Stimulated activated CD8-positive, alpha-beta memory T cell treated with anti-CD3 and anti-CD28 coated beads, Interleukin-7, amount 100 ng/mL, for 1 hour (primary cell): ENCODE measurements at places on chromosomes 7 and 10.

GRCh38 chr7:71691538-71691937, 559.6 kb downstream of the GALNT17 start:
- DNase-seq: no peak

GRCh38 chr10:130816116-130816901, 495.2 kb downstream of the TCERG1L start:
- no peak for DNase-seq

GRCh38 chr7:76049295-76049694, 1.4 kb downstream of the MDH2 start:
- DNase-seq: no peak

DNA sequence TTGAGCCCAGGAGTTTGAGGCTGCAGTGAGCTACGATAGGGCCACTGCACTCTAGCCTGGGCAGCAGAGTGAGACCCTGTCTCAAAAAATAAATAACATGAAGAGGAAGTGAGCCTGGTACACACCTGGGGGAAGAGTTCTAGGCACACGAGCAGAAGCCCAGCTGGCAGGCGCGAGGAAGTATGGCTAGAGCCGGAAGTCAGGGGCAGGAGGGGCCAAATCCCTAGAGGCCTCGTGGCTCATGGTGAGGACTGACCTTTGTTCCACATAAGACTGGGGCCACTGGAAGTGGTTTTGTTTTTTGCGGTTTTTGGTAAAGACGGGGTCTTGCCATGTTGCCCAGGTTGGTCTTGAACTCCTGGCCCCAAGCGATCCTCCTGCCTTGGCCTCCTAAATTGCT, 117.6 kb downstream of the HIP1 start:
- no peak for DNase-seq

DNA sequence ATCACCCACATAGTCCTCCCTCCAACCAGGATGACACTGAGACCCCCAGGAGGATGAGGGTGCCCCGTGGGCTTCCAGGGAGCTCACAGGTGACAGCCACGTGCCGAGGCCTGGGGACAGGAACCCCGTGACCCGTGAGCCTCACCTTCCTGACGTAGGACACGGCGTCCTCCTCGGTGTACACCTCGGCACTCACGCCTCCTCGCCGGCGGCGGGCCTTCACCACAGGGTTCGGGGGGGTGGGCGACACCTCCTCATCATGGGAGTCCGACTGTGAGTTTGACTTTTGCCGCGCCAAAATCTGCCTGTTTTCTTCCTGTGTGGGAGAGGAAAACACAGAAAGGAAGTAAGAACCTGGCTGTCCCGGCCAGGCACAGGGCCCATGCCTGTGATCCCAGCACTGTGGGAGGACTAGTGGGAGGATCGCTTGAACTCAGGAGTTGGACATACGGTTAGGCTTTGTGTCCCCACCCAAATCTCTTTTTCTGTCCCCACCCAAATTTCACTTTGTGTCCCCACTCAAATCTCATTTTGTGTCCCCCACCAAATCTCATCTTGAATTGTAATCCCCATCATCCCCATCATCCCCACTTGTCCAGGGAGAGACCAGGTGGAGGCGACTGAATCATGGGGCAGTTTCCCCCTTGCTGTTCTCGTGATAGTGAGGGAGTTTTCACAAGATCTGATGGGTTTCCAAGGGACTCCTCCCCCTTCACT, 45.9 kb upstream of the DNAAF5 start:
- no peak for DNase-seq

- DNase-seq: no peak
Measured at GRCh38 chr10:4947039-4947634, 16.1 kb upstream of the AKR1C1 start.

DNA sequence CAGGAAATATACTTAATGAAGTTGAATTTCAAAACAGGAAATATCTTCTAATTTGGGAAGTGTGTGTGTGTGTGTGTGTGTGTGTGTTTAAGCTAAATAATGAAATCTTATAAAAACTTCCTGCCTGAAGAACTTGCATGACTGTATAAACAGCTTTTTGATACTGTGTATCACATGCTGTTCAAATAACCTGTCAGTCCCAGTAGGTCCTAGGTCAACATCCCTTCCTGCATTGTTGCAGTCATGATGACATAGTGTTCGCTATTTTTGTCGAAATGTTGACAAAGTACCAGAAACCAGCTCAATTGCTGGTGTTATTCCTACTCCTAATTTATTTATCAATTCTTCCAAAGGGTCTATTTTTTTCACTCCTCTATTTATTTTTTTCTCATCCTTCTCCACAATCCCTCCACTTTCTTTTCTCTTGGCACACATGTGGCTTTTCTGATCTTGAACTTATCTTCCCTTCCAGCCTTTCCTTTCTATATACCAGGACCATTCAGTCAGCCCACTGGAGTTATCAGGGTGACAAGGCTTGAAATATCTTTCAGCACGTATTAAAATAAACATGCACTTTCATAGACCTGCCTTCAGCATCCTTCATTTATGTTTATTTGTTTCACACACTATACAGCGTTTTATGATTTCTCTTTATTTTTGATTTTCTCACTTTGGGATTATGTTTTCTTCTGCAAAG, 115.8 kb downstream of the PLXDC2 start:
- no peak for DNase-seq

DNA sequence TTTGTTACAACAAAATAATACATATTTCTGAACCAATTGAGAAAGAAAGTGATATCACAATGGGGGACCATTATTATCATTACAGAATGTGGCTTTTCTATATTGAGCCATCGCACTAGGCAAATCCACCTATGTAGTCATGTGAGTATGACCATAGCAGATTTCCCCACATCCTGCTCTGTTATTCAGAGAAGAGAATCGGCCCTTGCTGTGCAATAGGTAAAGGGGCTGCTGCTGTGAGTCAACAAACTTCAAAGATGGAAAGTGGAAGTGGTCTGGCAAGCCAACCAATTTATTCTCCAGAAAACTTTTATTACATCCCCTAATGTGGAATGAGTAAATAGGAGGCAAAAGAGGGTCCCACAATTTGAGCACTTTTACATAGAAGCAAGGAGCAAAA, 573.4 kb downstream of the ETV1 start:
- DNase-seq: no peak

DNA sequence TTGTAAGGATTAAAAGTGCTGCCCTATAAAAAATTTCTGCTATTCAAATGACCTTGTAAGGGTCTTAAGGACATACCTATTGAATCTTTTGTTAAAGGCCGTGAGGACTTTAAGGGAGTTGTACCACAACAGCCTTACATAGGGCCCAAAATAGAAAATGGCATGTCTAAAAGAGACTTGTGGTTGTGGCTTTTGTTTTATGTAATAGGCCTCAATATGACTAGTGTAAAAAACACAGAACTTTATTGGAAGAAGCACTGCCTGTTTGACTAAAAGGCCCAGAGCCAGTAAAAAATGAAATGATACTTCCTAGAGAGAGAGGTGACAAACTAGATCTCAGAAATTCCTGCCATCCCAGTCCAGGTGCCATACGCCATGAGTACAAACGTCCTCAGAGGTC, 286.6 kb downstream of the SEMA3D start:
- DNase-seq: no peak

- DNase-seq: no peak
Measured at GRCh38 chr10:91843083-91843482, 44.9 kb downstream of the TNKS2 start.

GRCh38 chr10:121880895-121881294, 46.9 kb downstream of the ATE1 start:
- DNase-seq: no peak

- no peak for DNase-seq
Measured at GRCh38 chr7:137345799-137346449, 2.4 kb upstream of the PTN start.

- no peak for DNase-seq
Measured at GRCh38 chr10:80409121-80409520, 770 bp downstream of the PRXL2A start.

DNA sequence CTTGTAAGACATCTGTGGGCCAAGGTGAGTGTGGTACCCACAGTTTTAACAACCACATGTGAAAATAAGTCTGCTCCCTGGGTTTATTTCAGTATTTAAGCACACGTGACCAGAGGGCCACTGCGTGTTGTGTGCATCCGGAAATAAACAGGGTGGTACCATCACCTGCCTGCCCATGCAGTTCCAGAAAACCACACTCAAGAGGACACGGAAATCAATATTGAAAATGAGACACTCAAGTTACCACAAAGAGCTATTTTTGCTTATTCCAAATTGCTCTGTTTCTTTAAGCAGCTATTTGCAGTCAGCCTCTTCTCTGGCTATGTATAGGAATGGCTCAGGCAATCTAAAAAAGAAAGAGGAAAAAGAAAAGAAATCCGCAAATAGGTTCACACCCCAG, 71.8 kb upstream of the LOXL4 start:
- no peak for DNase-seq

GRCh38 chr10:49632406-49633317, 18.8 kb downstream of the CHAT start:
- DNase-seq: no peak

GRCh38 chr10:105986912-105987635, 1177.4 kb downstream of the SORCS1 start:
- no peak for DNase-seq

DNA sequence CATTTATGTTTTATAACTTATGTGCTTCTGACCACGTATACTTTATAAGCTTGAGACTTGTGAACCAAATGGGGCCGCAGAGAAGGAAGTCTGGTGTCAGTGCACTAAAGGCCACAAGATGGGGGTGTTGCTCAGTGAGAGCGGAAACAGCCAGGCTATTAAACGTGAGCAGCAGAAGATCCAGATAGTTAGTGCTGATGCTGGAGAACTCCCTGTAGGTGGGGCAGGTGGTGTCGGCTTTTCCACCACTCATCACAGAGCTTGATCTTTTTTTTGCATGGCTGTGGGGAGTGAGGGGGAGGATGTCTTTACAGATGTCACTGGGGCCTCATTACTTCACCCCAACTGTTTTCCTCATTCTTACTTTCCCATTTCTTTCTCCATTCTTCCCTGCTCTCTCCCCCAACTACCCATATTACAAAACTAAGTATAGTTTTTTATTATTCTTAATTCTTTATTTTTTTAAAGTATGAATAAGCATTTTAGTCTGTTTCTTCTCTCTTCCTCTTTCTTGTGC, 34.7 kb downstream of the ACADSB start:
- DNase-seq: peak; percentile 16

- no peak for DNase-seq
Measured at GRCh38 chr7:12757443-12757842, 70.0 kb downstream of the ARL4A start.
